Fibroblast of upper back skin (primary cell): ENCODE measurements at places on chromosomes 7 and 10.
A peak's percentile ranks its signal among the peaks of the same experiment; 100 is the strongest.

DNA sequence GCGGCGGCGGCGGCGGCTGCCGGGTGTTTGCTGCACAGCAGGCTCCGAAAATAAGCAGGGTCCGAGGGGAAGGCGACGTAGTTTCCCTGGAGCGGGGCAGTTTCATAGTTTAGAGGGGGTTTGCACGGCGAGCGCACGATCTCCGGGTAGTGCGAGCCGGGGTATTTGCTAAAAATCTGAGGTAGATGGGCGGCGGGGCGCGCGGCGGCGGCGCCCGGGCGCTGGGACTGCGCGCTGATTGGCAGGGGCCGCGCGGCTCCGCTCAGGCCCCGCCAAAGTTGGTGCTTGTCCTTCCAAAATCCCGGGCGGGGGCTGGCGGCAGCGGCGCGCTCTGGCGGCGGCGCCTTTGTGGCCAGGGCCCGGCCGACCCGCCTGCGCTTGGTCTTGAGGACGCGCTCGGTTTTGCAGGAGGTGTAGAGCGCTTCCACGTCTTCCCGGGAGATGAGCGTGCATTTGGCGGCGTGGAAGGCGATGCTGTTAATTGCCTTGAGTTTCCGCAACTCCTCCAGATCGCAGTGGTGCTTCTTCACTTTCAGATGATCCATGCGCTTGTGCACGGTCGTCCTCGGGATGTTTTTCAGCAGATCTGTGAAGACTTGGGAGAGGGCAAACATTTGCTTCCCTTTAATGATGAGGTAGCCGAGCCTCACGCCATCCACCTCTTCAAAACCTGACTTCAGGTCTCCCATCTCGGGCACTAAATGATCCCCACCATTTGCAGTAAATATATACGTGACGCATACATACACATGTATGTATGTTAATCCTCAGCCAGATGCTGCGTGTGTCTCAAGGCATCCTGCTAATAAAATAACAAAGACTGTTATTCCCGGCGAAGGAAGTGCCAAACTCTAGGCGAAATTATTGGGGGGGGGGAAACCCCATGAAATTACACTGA lies 8.1 kb downstream of the SKIDA1 start:
- peak; percentile 51 for DNase-seq

- no peak for DNase-seq
These were observed 35.2 kb downstream of the ATOH7 start for GRCh38 chr10:68196701-68197100.

- DNase-seq = peak; percentile 95
These were observed 62.6 kb downstream of the RBM20 start for GRCh38 chr10:110706690-110707098.

DNA sequence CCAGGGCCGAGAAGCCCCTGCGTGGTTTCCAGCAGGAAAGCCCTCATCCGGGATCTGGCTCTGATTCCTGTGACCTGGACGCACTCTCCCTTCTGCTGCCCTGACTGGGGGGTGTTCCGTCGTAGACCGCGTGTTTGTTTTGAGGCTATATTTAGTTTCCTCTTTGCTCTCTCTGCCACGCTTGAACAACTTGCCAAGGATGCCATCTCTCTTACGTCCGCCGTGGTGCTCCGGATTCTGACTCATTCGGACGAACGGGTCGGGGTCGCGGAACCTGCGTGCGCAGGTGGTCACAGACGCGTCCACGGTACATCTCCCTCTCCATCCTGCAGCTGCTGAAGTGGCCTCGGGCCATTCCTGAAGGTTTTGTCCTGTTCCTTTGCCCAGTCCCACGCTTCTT lies 10.4 kb upstream of the SORCS3 start:
- no peak for DNase-seq
